ENCODE measurements at places on chromosomes 16 and 17.

DNA sequence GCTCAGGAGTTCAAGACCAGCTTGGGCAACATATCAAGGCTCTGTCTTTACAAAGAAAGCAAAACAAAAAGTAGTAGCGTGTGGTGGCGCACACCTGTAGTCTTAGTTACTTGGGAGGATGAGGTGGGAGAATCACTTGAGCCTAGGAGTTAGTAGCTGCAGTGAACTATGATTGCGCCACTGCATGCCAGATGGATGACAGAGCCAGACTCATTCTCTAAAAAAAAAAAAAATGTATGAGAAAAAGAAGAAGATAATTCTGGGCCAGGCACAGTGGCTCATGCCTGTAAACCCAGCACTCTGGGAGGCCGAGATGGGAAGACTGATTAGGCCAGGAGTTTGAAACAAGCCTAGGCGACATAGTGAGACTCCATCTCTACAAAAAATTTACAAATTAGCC, 28.5 kb downstream of the STAT5B start:
- peak; percentile 63 for DNase-seq

GRCh38 chr17:79925242-79925957, 86.2 kb upstream of the CBX4 start:
- DNase-seq = peak; percentile 69

GRCh38 chr17:336110-337021, 16.2 kb downstream of the RPH3AL start:
- no peak for DNase-seq

DNA sequence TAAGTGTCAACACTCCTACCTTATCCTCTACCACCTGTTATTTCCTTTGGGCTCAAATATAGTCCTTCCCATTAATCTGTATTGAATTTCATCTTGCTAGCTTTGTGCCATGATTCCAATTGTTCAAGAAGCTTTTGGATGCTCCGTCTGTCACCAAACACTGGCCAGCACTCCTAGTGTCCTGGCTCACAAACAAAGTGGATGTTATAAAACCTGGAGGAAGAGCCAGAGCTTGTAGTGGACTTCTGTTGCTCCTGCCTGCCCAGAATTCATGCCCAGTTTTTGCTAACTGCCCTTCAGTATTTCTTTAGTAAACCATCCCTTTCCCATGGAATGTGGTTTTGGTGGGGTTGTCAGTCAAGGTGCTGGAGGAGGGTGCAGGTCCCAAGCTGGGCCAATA, 77.2 kb upstream of the HS3ST2 start:
- no peak for DNase-seq

GRCh38 chr17:62703261-62703775, 75.8 kb downstream of the MRC2 start:
- peak; percentile 70 for DNase-seq

DNA sequence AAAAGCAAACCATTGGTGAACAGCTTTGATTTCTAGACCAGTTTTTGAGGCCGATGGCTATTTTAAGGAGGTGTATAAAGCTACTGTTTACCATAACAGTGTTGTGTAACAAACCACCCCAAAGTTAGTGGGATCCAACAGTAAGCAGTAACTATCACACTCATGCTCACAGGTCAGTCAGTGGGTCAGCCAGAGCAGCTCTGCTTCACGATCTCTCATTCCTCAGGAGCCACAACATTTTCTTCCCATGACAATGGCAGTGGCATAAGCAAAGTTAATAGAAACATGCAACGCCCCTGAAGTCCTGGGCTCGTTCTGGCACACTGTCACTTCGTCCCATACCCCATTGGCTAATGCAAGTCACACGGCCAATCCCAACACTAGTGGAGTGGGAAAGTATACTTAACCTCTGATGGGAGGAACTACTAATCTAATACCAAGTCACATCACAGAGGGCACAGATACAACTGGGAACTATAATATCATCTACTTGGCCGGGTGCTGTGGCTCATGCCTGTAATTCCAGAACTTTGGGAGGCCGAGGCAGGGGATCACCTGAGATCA, 28.0 kb upstream of the B4GALNT2 start:
- no peak for DNase-seq

GRCh38 chr16:17467923-17468540, 2.7 kb downstream of the XYLT1 start:
- peak; percentile 26 for DNase-seq

DNA sequence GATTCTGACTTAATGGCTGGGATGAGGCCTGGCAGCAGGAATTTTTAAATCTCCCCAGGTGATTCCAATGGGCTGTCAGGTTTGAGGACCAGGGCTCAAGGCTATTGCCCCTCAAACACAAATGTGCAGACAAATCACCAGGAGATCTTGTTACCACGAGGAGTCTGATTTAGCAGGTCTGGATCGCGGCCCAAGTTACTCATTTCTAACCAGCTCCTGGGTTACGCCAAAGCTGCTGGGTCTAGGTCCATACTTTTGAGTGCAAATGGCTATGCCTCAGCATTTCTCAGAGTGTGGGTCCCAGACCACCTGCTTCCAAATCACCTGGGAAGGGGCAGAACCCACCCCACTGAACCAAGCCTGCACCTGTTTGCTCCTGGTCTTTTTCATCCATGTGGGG, 33.1 kb downstream of the CNGB1 start:
- DNase-seq = no peak

DNA sequence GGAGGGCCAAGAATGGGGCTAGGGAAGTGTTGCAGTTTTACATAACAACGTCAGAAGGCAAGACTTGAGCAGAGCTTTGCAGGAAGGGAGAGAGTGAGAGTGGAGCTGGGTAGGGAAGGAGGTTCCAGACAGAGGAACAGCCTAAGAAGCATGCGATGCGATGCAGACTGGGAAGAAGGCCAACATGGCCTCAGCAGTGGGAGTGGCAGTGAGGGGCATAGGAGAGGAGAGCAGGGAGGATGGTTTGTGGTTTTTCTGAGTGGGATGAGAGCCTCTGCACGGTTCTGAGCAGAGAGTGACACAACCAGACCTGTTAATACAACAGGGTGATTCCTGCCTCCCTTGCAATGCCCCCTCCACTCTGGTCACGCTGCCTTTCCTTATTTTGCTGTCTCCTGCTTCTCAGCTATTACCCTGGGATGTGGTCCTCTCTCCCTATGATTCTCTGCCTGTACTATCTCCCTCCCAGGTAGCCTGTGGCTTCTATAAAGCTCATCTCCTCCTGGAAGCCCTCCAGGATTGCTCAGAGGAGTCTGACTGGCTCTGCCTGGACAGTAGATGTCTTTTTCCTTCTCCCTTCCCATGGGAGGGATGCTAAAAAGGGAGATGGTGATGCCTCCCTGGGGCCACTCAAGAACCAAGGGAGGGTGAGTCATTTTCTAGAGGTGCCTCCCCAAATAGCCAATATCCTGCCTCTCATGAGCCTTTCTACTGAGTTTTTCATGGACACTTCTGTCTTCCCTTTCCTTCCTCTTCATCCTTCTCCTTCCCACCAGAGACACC, 38.7 kb upstream of the NGFR start:
- no peak for DNase-seq

- no peak for DNase-seq
Measured at GRCh38 chr17:68539548-68540467, 27.6 kb downstream of the PRKAR1A start.

DNA sequence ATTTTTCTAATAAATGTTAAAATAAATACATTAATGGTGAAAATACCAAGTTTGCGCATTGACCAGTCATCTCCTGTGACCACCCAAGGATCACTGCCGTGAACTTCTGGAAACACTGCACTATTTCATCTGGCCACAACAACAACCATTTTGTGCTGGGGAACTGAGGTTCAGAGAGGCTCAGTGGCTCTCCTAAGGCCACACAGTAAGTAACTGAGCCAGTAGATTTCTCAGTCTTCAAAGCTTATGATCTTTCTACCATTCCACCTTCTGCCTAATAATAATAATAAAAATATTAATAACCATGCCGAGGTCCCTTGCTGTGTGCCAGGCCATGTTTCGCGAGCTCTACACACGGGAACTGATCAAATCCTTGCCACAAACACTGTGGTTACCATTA, 182.0 kb downstream of the IRF8 start:
- DNase-seq = no peak

DNA sequence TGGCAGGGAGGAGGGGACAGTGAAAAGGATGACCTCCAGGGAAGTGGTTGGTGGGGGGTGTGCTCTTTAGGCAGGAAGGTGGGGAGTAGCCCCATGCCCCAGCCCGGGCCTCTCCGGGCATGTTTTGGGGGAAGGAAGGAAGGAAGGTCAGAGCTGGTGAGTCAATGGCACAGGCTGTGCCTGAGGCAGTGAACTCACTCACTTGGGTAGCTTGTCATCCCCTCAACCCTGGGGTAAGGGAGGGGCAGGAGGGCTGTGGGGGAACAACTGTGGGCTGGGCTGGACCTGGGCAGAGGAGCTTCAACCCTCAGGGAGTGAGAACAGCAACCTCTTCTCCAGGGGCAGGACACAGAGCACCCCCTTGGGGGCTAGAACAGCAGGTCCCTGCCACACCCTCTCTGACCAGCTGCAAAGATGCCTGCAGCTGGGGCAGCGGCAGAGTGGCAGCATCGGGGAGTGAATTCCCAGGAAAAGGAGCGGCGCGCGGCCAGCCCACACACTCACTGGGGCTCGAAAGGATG, 6.3 kb downstream of the CSF3 start:
- peak; percentile 80 for DNase-seq

DNA sequence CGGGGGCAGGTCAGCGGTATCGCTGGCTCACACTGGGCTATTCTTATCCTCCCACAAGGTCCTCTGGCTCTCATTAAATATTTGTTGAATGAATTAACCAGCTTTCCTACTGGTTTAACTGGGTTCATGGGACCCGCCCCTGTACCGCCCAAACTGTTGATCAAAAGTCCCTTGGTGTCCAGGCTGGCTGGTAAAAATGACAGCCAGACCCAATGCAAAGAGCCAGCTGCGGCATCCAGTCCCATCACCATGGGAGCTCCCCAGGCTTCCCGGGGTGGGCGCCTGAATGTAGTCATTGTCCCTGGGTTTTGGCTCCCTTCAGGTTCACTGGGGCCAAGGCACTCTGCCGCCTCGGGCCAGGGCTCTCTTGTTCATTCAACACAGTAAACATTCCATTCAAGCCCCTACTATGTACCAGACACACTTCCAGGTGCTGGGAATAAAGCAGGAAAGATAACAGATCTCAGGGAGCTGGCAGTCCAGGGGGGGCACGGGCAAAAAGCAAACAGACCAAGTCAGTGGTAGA, 11.7 kb upstream of the ATP2C2 start:
- no peak for DNase-seq

GRCh38 chr16:46857368-46857945, 26.5 kb upstream of the C16orf87 start:
- DNase-seq = peak; percentile 55
